ENCODE measurements at places on chromosomes 11 and 22.

- peak; percentile 58 for DNase-seq
Measured at GRCh38 chr11:87019613-87020271, 18.0 kb upstream of the TMEM135 start.

GRCh38 chr22:45270095-45271020 lies 14.4 kb upstream of the UPK3A start:
- no peak for DNase-seq

- DNase-seq = no peak
Measured at GRCh38 chr22:20383538-20383937, 10.4 kb upstream of the ZNF74 start.

DNA sequence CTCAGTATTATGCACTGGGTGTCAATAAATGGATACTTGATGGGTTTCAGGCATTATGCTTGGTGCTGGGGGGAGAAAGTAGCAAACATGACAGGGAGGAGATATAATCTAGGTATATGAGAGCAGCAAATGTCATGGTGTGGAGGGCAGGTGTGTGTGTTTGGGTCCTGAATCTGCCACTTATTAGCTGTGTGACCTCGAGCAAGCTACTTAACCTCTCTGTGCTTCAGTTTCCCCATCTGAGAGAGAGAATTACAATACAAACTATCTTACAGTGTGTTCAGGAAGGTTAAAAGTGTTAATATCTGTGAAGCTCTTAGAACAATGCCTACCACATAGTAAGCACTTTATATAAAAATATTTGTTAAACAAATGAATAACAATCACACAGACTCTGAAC lies 2.8 kb downstream of the SLC22A8 start:
- no peak for DNase-seq

DNA sequence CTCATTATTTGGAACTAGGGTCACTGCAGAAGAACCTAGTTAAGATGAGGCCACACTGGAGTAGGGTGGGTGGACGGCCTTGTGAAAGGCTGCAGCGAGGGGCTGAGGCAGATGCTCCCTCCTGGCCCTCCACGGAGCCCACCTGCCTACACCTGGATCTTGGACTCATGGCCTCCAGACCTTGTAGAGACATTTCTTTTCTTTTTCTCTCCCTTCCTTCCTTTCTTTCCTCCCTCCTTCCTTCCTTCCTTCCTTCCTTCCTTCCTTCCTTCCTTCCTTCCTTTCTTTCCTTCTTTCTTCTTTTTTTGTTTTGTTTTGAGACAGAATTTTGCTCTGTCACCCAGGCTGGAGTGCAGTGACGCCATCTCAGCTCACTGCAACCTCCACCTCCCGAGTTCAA lies 26.6 kb downstream of the DUSP8 start:
- DNase-seq = no peak

DNA sequence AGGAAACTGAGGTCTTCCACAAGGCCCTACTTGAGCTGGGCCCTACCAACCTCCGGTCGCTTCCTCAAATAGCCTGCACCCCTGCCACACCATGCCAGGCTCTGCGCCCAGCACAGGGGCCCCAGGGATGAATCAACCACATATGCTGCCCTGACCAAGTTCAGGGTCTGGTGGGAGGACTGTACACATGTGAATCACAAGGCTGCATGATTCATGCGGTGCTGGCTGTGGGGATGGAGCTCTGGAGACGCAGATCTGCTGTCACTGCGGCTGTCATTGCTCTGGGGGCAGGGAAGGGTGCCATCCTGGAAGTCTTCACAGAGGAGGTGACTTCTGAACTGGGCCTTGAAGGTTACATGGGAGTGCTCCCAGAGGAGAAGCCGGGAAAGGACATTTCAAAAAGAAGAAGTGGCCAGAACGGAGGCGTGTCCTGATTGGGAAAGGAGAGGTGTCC lies 21.5 kb downstream of the CYTH4 start:
- peak; percentile 78 for DNase-seq

DNA sequence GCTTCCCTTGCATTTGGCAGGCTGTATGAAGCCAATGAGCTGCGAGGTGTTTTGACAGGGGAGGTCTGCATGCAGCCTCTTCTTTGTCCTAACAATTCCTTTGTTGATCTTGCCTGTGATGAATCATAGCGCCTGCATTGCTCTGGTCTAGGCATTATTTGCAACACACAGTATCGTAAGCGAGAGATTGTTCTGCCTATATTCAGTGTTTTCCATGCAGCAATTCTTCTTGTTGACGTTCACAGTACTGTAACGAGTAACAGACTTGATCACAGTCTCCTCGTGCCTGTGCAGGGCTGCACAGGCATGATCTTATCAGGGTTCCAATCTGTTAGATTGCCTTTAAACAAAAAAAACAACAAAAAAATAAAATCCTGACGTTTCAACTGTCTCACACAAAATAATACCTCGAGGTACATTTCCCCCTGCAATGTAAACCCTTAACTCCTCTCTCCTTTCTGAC lies 13.9 kb upstream of the ADSL start:
- DNase-seq = no peak

DNA sequence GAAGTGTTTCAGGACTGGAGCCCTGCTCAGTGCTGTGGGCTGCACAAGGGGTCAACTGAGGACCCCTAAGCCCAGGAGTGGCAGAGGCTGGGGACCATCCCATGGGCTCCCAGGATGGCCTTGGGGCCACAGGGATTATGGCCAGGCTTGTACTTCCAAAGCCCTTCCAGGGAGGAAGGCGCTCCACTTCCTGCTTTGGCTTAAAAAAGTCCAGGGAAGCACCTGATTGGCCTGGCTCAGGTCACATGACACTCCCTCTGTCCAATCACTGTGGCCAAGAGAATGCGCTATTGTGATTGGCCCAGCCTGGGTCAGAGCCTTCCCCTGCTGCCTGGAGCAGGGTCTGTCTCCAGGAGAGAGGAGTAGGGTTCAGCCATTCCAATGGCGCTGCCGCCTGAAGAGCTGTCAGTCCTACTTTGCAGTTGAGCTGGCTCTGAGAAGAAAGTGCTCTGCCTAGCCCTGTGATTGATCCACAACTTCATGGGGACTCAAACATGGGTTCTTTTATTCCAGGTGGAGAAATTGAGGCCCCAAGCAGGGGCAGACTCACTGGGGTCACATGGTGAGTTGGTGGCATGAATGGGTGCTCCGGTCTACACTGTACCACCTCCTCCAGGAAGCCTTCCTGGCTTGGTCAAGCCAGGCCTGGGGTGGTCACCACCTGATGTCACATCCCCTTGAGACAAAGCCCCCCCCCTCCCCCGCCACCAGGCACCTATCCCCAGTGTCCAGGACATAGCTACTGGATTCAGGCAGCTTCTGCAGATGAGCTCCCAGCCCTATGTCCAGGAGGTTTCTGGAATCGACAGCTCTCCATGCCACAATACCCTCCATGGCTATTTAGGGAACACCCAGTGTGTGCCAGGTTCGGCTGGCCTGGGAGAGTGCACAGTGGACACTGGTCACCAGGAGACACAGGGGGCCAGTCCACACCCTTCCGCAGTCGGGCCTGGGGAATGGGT lies 48.2 kb downstream of the RTN4R start:
- DNase-seq = no peak

- DNase-seq = peak; percentile 74
Measured at GRCh38 chr11:69470793-69471728, 10.4 kb upstream of the LINC01488 start.

DNA sequence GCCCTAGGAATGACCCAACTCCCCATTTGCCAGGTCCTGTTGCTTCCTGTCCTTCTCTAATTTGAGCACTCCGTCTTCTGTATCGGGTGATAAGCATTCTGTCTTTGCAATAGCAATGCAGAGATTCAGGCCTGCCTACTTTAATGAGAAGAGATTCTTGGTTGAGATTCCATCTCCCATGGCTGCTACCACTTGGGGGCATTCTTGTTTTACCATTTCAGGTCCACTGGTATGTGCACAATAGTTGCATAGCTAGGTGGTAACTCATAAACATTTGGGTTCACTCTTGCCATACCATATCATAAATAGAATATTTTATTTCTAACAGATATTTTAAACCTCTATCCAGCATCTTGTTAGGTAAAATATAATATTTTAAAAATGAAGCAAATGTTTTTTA lies 34.4 kb upstream of the CALCB start:
- no peak for DNase-seq

GRCh38 chr22:37448516-37449127 lies 21.3 kb upstream of the ELFN2 start:
- no peak for DNase-seq

GRCh38 chr11:96122601-96123074 lies 198.7 kb upstream of the MTMR2 start:
- no peak for DNase-seq
